ENCODE measurements at places on chromosomes 7 and 10.

DNA sequence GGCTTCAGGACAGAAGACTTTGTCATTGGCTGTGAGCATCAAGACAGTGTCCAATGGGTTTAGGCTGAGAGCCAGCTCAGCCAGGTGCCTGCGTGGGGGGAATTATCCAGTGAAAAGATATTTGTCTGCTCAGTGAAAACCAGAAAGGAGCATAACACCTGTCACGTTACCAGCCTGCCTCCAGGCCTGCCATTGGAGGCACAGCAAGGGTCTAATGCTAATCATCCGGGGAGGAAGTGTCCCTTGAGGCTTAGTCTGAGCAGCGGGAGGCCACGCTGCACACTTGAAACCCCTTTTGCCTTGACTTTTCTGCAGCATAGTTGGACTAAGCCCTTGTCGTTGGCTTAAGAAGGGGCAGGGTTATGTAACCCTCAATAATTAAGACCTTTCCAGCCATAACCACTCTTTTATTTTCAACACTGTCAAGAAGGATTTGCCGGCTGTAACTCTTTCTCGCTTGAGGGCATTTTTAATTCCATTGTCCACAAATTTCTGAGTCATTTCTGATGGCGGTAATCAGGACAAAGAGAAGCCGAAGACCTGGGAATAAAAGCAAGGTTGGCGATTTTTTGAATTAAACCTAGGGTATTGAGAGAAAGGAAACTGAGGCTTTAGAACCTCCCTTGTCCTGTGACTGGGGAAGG is 639.6 kb upstream of the FOXK1 start:
- DNase-seq: no peak

DNA sequence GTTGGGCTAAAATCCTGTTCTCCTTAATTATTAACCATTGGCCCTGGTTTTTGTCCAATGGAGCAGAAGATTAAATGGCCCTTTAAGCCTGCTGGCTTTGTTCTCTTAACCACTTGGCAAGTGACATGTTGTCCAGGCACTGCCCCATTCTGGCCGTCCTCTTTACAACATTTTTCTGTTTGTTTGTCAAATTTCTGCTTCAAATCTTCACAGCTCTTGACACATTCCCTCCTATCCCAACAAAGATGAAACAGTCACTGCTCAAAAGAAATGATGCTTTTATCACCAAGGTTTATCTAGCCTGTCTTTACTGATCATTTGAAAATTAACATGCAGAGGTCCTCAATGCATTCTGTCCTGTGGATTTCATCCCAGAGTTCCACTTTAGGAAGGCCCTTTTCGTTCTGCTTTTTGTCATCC is 700.4 kb downstream of the KCNMA1 start:
- DNase-seq: no peak

DNA sequence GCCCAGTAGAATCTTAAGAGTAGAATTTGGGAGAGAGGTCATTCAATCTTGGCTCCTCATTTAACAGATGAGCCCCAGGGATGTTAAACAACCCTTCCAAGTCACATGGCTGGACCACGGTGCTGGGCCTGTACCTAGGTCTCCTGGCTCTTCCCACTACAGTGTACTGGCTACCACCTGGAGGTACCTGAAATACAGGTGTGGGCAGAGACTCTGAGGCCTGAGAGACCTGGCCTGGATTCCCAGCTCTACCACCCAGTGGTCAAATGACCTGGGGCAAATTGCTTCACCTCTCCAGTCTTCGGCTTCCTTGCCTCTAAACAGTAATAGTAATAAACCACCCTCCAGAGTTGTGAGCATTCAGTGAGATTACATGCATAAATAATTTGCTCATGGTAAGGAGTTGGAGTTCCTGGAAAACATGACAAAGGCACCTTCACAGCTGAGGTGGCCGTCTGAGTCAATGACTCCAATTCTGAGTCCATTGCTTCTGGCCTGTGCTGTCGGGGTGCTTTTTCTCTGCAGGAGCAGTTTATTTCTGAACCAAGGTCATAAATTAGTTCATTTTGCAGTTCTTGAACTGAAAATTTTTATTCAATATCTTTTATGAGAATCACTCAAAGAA is 2.7 kb downstream of the GOT1 start:
- no peak for DNase-seq

DNA sequence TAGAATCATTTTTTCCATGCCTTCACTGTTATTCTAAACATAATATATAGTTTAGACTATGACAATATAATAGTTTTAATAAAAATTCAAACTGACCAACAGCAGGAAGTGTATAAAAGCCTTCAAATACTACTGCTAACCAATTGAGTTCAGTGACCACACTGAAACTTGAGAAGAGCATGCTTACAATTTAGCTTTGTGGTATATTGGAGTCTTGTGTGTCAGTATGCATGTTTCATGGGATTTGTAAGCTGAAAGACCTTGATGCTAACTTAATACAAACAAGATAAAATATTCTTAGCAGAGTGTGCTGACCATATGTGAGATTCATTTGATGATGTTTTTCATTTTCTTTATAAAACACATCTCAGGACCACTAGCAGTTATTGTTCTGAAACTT is 395.5 kb downstream of the SUGCT start:
- no peak for DNase-seq

GRCh38 chr10:70337201-70337651 is 45.2 kb downstream of the LRRC20 start:
- DNase-seq: no peak

- no peak for DNase-seq
Observed at GRCh38 chr7:141788296-141788695, 1.7 kb upstream of the TAS2R5 start.

DNA sequence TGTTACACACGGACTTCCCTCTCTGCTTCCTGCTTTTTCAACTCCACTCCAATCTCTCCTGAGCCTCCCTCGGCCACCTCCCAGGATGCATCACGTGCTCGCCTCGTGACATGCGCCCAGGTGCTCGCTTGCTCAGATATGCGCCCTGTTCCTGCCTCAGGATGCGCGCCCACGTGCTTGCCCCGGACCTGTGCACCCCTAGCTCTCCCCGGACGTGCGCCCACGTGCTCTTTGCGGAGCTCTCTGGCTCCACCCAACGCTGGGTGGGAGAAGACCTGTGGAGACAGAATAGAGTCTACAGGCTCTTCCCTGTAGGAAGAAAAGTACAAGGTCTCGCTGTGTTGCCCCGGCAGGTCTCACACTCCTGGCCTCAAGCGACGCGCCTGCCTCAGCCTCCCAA is 23.1 kb downstream of the PARD3 start:
- no peak for DNase-seq

DNA sequence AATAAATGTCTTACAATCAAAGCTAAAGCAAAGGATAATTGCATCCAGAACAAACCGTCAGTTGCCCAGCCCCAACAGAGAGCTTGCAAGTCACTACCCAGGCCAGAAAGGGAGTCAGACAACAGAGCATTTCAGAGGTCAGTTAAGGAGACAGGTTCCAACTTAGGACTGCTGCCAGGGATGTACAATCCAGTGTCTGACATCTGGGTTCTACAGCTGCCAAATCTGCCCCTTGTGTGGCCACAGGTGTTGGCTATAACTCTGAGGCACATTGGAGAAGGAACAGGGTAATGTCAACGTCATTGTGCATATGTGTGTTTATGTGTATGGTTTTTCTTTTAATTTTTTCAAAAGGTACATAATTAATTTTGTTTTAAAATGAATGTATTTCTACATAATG is 85.2 kb upstream of the GLCCI1 start:
- no peak for DNase-seq

DNA sequence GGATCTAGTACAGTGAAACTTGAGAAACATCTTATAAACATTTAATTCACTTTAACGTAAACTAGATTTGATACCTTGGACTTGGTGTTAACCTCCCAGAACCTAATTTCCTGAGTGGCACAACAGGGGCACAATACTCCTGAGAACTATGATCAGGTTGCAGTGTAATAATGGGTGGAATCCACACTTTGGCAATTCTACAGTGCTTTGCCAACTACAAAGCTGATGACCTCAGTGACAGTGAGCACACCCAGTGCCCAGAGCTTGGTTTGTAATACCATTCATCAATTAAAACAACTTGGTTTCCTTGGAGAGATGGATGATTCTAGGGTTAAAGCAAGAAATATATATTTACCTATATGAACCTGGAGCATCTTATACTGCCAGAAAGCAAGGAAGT is 379.2 kb downstream of the NRG3 start:
- DNase-seq: no peak

DNA sequence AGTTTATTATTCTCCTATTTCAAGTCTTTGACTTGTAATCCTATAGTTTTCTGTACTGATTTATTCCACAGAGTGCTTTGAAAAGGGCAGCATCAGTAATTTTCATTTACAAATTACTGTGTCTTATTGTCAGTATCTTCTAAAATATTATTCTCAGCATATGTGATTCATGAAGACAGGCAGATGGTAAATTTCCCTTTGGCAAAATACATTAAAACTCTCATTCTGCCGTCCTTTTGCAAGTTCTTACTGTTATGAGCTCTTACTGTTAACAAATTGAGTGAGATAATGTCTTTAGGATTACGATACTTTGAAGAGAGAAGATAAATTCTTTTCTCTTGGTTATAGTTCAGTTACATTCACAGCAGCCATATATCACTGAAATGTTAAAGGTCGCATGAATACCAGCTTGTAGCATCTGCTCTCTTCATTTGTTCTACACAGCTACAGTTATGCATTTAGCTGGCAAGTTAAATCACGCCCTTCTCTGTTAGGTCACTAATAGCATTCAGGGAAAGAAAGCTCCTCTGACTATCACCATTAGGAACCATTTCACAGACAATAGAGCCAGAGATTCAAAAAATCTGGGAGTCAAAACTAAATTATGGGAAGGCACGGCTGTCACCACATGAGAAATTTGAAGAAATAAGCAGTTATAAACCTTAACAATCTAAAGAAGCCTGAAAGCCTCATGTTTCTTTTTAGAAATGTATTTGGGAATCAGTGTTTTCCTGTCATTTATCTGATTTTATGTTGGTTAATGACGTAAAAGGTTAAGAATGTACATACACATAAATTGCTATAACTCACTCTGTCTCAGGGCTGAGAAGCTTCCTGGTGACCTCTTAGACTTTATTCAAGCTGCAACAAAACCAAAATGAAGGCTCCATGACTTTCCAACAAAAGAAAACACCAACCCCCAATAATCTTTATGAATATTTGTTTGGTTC is 109.6 kb upstream of the SP4 start:
- DNase-seq: no peak

All from GM10248 (cell line).